Natural killer cell (primary cell): ENCODE measurements at places on chromosomes 2 and 18. TPM values are rescaled to one million over a fixed set of nuclear protein-coding genes. Genes with fewer than 3 reads are reported as not detected.

DNA sequence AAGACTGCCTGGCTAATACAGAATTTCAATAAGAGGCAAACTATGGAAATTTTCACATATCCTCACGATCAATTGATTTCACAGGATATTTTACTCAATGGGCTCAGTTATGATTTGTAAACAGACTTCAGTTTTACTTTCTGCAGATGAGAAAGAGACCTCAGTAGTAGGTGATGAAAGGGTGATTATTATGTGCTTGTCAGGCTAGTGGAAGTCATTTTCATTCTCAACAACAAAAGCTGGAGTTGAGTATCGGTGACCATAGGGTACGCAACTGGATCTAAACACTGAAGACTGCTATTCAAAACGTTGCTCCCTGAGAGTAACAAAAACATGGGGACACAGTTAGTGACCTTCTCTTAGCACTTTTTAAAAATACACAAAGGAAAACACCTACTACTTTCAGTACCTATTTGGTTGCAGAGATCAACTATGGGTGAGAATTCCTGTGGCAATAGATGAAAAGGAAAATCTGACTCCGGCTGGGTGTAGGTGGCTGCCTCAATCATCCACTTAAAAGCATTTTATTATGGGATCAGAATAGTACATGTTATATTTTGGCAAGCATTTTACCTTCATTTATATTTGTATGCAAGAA, 126.2 kb upstream of the VRK2 start:
- DNase-seq: no peak

The VIL1 gene
- total RNA-seq: 1.6 TPM

The AGXT gene
- not detected for total RNA-seq

The POTEI gene
- total RNA-seq: not detected

GRCh38 chr2:172612051-172612450, 56.2 kb downstream of the PDK1 start:
- DNase-seq: no peak
